ENCODE measurements at places on chromosomes 5 and 9. TPM values are rescaled to one million over a fixed set of nuclear protein-coding genes. Genes with fewer than 3 reads are reported as not detected.

SPINK4 gene
- total RNA-seq, result not detected

LCN6 gene
- total RNA-seq, result not detected

C5orf52 gene
- not detected for total RNA-seq

BAAT gene
- total RNA-seq, result 0.41 TPM

DNA sequence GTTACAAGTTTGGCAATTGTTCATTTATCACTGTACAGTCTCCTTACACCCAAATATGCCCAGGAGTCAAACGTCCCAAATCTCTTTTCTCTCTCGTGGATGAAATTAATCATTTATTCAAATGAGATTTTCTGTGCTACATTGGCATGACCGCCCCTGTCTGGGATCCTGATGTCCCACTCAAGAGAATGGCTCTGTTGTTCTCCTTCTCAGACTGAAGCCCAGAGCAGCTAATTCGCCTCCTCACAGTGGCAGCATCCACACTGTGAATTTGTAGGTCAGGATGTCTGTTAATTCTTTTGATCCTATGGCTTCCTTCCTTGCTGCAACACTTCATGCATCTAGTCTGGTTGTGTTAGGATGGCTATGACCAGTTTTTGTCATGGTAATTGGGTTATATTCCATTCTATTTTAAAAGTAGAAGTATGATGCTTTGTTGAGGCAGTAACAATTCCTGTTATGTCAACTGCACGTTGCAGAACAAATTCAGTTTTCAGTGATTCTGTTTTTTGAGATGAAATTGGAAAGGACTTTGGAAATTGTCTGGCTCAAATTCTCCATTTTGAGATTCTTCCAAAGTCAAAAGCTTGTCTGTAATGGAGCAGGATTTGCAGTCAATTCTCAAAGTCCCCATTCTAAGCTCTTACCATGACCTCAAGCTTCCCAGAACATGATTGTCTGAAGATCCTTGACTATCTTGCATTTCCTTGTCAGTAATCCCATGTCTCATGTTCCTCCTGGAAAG, 141.5 kb upstream of the GAS1 start:
- DNase-seq, result peak; percentile 71

DNA sequence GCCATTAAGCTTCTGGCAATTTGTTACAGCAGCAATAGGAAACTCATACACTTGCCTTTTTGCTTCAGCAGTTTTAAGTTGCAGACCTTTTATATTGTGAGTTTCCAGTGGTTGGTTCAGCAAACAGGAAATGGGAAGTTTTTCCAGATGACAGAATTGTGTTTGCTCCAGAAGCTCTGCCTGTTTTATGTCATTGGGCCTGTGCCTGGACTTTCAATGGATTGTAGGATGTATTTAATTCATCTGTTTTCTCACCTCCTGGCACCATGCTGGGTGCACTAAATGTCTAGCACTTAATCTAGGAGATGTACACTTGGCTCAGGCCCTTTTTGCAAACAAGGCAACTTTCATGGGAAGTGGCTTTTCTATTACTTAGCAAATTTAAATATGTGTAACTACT, 100.4 kb upstream of the CLINT1 start:
- DNase-seq, result peak; percentile 32

DNA sequence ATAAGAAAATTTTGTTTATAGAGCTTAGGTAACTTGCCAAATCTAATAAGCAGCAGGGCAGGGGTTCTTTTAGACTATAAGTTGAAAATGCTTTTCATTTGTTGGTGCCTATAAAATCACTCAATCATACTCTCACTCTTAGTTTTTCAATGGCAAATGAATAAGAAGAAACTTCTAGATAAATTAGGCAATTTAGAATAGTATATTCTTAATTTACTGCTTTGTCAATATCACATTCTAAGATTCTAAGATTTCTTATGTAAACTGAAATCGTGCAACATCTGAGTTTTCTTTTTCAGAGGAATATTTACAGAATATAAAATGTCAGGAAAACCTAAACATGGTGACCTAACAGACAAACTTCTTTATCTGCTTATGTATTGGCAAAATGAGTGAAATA, 849.0 kb downstream of the DTWD2 start:
- no peak for DNase-seq

DNA sequence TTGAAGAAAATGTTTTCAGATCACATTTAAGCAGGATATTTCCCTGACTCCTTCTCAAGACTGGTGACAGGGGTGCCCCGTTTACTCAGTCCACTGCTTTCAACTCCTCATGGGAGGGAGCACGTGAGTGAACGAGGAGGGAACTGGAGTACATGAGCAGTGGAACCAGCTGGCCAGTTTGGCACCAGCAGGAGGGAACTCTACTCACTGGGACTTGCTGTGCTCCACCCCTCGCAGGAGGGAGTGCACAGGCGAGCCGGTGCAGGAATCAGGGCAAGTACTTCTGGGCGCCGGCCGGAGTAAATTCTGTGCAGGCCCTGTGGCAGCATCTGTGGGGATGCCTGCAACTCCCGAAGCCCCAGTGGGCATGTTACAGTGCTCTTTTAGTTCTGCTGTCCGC, 1941.1 kb upstream of the C9orf72 start:
- DNase-seq, result peak; percentile 3

DNA sequence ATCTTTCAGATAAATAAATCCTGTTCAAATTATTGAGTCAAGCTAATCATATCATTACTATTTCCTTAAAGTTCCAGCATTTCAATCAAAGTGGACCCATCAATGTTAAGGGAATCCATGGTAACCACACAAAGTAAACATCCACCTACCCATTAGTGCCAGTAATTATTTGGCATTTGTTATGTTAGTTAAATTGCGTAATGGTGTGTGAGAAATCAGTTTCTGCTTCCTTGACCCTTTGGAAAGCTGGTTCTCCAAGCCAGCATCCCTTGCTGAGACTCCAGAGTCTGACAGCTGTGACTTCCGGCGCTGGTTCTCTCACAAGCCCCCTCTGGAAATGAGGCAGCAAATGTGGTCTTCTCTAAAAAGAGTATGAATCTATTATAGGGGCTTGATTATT, 308.6 kb upstream of the EFNA5 start:
- DNase-seq, result no peak

- peak; percentile 69 for DNase-seq
These were observed 438 bp upstream of the ARSI start for GRCh38 chr5:150303070-150303615.

- DNase-seq, result peak; percentile 67
These were observed 10.9 kb downstream of the SNCAIP start for GRCh38 chr5:122322801-122323548.

GRCh38 chr9:21694424-21694823, 108.0 kb upstream of the MTAP start:
- no peak for DNase-seq

DNA sequence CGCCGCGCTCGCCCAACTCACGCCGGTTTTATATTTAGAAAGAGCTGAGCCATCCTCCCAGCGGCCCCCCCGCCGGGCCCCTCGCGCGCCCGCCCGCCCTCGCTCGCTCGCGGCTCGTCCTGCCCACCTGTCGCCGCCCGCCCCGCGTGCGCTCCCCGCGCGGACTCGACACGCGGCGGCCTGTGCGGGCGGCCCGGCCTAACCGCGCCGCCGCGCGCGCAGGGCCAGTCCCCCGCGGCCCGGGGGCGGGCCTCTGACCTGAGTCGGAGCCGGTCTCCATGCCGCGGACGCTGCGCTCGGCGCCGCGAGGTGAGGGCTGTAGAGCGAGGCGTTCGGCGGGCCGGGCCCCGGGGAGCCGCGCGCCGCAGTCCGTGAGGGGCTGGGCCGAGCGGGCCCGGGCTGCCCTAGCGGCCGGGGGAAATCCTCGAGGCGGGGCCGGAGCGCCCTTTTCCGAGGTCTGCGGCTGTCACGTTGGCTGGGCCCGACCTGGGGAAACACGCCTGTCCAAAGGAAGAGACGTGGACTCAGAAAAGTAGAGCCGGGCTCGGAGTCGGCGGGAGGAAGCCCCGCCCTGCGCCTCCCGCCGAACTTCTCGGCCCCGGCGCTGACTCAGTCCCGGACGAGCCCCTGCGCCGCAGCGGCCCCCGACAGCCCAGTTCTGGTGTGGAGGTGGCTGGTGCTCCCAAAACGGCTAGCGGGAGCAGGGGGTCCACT, at the start of gene ECPAS:
Gene ECPAS (minus strand): TSS at position 526 of the 714 bp plus-strand sequence. CDS start 11,465 bp downstream, outside the sequence.
- DNase-seq, result peak; percentile 88

DNA sequence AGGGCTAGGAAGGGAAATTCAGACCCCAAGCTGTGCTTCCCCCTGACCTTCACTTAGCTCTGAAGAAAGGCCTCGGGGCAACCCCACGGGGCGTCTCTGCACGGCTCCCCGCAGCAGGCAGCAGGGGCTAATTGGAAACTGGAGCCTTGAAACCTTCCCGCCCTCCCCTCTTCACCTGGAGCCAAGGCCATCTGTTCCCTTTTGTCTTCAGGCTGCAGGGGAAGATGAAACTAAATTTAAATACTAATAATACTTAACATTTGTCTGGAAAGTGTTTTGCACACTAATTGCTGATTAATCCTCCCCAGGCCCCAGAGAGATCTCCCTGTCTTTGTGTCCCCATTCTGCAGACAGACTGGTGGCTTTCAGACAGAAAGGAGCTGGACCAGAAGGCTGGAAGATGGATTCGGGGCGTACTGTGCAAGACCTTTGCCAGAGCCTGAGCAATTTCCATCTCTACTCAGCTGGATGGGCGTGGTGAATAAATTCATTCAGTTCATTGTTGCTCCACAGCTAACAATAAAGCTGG, 34.1 kb upstream of the CPLX2 start:
- no peak for DNase-seq

DNA sequence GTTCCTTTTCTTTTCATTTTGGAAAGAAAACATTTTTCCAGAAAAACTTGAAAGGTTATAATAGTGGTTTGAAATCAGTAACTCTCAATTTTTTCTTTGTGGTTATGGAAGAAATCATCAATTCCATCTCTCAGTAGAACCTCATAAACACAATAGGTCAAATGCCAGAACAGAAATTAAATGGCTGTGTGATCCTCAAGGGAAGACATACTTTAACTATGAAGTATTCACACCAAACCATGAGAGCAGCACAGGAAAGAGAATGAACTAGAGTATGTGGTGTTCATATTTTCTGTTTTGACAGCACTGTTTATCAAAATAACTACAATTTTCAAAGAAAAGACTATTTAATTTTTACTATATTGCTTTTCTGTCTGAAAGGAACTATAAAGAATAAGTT, 29.7 kb upstream of the EFNA5 start:
- no peak for DNase-seq

DNA sequence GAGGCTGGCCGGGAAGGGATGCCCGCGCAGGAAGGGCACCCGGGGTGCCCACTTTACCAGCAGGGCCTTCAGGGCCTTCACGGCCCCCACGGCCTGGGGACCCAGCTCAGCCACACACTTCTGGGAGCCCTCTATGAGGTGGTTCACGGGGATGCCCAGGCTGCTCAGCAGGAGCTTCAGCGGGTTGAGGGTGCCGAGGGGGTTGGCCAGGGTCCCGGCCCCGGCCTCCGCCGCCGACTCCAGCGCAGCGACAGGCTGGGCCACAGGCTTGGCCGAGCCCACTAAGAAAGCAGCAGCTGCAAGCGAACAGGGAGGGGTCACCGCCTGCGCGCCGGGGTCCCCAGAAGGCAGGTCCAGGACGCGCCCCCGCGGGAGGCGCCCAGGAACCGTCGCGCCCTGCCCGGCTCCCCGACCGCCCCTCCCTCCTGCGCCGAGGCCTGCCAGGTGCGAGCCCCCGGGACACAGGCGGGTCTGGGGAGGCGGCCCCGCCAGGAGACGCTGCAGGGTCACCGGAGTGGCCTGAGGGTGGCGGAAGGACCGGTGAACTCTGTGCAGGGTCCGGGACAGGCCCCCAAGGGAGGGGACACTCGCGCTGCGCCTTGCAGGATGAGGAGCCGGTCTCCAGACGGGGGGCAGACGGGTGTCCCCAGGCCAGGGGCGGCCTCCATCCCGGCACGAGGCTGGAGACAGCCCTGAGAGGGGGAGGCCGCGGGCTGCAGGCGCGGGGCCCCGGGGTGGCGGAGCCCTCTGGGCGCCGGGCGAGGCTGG, 572 bp downstream of the SCGB3A1 start:
- peak; percentile 56 for DNase-seq

- DNase-seq, result peak; percentile 81
These were observed 69.3 kb downstream of the SGCD start for GRCh38 chr5:156396063-156396829.

DNA sequence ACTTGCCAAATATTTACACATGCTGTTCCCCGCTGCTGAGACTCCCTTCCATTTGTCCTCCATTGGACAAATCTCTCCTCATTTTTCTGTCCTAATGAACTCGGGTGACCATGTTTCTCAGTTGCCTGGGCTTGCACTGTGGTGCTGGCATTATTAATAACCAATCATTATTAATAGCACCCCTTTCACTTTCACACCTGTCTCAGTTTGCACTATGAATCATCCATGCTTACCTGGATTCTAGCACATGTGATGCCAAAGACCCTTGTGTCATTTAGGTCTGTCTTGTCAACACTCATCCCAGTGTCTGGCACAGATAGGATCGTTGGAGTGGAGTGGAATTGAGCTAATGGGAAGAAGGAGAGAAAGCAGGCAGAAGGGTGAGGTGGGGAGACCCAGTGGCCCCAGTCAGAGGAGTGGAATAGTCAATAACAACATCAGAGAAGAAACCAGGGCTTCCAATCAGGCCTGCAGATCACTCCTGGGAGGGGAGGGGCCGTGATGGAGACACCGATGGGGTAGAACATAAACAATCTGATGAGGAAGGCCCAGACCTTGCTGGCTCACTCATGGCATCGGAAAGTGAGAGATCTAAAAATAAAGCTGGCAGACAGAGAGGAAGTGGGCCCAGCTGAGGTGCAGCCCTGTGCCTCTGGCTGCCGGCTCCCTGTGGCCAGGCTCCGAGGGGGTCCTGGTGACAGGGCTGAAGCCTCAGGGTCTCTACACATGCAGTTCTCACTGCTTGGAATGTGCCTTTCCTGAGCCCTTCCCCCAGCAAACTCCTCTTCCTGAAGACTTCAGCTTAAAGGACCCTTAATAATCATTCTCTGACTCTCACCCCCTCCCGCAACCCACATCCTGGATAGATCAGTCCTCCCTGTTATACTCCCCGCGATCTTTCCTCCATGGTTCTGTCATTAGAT, 33.5 kb upstream of the CRB2 start:
- DNase-seq, result no peak

DNA sequence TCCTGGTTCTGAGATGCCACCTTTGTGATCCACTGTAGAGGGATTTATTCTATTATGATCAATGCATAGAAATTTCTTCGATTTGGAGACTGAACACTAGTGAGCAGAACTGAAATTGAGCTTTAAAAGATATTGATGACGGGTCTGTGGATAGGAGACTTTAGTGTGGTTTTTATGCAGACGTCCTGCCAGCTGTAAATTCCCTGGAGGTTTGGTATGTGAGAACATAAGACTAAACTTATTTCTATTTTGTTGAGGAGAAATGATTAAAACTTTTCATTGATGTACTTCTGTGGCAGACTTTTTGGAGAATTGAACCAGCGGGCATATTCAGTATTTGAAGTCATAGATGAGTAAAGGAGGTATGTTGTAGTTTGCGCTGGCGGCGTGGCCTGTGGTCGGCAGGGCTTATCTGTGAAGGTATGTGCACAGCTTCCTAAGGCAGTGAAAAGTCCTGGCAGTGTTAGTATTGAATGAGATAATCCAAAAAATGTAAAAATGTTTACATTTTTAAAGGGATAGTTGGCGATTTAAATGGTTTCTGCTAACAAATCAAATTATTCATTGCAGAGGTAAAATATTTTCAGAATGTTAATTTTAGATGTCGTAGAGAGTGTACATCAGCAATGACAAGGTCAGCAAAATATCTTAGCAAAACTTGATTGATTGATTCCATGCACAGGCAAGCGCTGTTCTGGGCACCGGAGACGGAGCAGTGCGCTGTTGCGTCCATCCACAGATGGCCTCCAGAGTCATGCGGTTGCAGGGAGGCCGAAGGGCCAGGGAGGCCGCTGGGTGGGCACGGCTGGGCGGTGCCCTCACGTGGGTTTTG, 20.4 kb downstream of the TENT4A start:
- no peak for DNase-seq

GRCh38 chr5:125011014-125011413, 264.6 kb upstream of the ZNF608 start:
- DNase-seq, result no peak

GRCh38 chr5:111227801-111228200, 3.6 kb downstream of the CAMK4 start:
- peak; percentile 68 for DNase-seq
